ENCODE measurements at places on chromosomes 7 and 10.

GRCh38 chr7:302054-302992 is 12.4 kb downstream of the FOXL3 start:
- DNase-seq: no peak

DNA sequence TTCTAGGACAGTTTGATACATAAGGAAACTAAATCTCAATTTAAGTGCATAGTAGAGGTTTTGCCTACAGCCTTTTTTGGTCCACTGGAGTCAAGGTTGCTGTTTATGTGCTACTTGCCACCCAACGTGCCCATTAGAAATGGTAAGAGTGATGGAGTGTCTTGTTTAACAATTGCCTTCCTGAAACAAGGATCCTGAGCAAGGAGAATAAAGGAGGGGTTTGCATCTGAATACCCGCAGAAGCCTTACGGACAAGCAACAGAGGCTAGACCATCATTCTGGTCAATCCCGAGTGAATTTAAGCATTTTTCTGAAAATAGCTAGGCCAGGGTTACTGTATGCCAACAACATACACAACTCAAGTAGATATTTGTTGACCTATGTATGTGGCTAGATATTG is 63.6 kb downstream of the MARCHF5 start:
- no peak for DNase-seq

DNA sequence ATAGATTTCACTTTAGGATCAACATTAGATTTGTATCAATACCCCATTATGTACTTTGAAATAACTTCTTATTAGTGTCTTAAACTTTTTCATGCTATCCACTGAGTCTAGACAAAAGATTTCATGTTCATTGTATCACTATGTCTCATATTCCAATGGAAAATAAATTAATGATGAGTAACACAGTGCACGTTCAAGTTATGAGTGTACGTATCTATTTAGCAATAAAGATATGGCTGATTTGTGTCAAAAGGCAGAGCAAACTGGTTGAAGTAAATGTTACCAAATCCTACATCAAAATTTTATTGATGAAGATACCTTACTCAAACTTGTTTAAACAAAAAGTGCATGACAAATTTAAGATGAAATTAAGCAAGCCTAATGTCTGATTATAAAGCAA is 102.4 kb downstream of the SEMA3E start:
- DNase-seq: no peak

DNA sequence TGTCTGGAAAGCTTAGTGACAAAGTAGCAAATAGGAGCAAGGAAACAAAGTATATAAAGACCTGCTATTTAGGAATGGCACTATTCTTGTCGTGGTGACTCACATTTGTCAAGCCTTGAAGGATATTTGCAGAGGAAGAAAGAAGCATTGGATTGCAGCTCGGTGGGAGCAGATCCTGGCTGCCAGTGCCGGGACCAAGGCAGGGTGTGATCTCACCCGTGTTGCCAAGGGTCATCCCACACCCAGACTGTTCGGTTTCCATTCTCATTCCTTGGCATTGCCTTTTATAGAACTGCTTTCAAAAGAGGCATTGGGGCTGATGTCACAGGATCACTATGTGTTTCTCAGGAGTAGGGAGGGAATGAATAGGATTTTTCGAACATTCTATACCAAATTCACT is 176.2 kb downstream of the GALNT17 start:
- DNase-seq: no peak

GRCh38 chr7:77651575-77652162 is 44.6 kb upstream of the RSBN1L start:
- DNase-seq: no peak

GRCh38 chr7:113292105-113292504 is 173.8 kb upstream of the SMIM30 start:
- no peak for DNase-seq

GRCh38 chr10:24207341-24207740 is 1.6 kb upstream of the KIAA1217 start:
- no peak for DNase-seq

GRCh38 chr10:78305311-78305710 is 271.6 kb downstream of the RPS24 start:
- DNase-seq: no peak

- DNase-seq: no peak
Observed at GRCh38 chr10:98295401-98295811, 27.4 kb upstream of the LOXL4 start.

GRCh38 chr10:132835848-132836233 is 49.9 kb upstream of the NKX6-2 start:
- no peak for DNase-seq

DNA sequence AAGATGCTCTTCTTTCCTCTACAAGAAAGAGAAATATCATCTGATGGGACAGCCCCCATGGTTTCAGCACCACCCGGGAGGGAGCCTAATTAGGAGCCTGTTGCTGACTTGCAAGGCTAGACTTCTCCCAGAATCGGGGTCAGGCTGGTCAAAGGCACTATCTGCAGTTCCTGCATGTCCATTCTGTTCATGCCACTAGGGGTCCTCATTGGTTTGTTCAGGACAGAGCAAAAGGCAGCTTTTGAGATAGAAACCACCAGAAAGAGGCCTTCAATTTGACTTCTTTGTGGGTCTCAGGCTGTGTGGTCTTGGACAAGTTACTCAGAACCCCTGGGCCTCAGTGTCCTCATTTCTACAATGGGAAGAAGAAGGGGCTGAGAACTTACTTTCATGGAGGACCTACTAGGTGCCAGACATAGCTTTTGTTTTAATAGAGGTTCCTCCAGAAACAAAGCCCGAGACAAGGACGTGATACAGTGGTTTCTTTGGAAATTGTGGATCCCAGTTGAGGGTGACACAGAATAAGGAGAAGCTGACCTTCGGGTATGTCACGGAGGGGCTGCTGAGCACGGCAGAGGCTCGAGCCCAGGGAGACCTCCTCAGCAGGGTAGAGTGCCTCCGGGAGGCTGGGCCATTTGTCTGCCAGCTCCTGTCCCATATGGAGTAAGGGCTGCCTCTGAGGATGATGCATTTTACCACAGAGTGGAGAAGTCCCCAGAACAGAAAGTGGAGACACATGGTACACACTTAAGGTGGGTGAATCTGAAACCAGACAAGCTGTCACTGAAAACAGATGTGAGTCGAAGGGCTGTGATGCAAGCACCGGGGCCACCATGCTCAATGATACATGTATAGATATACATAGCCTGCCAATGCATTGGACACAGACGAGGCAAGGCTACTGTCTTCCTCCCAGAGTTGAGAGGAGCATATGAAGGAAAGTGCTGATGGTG is 33.1 kb upstream of the NEUROD6 start:
- DNase-seq: no peak

DNA sequence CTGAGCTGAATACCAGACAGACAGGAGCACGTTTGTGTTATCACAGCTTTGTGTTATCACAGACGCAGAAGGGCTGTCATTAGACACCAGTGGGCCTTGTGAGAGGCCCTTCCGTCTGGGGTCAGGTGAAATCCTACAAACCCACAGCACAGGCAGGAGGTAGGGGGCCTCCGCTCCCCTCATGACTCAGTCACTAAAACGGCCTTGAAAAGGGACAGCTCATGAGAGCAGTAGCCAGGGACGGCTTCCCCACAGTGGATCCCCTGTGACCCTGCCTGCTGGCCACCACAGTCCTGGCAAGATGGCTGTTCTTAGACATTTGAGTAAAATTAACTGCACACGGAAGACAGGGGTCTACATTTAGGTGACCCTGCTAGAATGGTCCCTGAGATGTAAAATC is 215.8 kb upstream of the PPP2R2D start:
- DNase-seq: no peak

GRCh38 chr7:137393570-137393969 is 50.0 kb upstream of the PTN start:
- DNase-seq: no peak

GRCh38 chr10:97612386-97612785 is 20.9 kb downstream of the MORN4 start:
- DNase-seq: no peak

GRCh38 chr7:85947767-85948166 is 695.9 kb upstream of the GRM3 start:
- no peak for DNase-seq

DNA sequence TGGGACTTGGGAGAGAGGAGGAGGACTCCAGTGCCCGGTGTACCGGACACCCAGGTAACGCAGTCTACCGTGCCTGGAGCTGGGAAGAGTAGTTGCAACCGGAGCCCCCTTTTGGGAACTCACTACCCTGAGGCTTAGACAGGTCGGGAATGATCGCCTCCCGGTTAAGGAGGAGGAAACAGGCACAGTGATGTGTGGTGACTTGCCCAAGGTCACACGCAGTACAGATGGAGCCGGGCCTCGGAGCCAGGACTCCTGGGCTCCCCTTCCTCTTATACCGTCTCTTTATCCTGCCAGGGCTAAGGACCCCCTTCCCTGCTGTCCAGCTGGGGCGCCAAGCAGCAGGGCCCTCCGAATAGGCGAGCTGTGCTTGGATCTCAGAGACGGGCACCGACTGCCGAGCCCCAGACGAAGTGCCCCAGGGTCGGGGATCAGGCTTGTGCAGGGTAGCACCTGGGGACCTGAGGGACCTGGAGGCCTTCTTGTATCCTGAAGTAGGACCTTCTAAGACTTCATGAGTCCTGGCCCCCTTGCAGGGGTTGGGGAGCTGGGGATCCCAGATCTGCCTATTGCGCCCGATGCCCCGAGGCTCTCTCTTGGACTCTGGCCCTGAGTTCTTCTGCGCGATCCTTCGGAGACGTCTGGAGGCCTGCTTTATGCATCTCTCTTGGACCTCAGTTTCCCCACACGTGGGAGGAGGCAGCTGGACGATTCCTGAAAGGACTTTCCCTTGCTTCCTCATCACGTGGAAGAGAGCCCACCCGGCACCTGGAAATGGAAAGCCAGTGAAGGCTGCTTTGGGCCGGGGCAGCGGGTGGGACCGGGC is 767 bp upstream of the CYP26A1 start:
- no peak for DNase-seq

DNA sequence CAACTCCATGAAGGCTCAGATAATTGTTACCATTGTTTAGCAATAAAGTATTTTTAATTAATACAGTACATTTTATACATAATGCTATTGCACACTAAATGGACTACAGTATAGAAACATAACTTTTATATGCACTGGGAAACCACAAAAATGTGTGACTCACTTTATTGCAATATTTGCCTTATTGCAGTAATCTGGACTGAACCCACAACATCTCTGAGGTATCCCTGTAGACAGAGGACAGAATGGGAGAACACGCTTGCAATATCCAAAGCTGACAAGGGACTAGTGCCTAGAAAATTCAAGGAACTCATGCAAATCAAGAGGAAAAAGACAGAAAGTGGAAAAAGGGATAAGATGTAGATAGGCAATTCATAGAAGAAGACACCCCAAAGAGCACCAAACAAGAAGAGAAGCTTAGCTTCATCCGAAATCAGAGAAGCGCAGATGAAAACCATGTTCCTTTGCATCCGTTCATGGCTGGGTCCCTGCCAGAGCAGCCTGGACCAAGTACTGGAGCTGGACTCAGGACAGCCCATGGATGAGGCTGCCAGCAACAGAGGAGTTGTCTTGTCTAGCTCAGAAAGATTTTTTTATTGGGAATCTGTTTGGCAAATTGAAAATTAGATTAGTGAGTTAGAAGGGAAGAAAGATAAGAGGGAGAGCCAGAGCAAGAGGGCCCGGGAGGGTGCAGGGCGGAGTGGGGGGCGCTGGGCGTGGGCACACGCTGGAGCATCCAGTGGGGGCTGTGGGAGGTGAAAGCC is 16.0 kb upstream of the GALNTL5 start:
- no peak for DNase-seq

DNA sequence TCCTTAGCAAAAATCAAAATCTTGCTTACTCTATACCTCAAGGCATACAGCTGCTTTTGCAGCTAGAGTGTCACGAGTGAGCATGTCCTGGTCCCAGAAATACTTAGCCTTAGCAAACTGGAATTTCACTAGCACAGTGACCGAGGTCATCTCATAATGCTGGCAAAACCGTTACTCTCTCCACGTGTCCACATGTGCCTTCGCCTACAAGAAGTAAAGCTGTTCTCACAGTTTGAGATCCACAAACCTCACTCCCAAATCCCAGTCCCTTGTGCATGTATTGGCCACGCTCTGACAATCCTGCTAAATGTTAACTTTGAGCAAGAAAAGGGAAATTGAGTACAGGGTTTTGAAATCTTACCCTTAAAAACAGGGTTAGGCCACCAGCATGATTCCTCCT is 111.0 kb upstream of the PLXDC2 start:
- no peak for DNase-seq

DNA sequence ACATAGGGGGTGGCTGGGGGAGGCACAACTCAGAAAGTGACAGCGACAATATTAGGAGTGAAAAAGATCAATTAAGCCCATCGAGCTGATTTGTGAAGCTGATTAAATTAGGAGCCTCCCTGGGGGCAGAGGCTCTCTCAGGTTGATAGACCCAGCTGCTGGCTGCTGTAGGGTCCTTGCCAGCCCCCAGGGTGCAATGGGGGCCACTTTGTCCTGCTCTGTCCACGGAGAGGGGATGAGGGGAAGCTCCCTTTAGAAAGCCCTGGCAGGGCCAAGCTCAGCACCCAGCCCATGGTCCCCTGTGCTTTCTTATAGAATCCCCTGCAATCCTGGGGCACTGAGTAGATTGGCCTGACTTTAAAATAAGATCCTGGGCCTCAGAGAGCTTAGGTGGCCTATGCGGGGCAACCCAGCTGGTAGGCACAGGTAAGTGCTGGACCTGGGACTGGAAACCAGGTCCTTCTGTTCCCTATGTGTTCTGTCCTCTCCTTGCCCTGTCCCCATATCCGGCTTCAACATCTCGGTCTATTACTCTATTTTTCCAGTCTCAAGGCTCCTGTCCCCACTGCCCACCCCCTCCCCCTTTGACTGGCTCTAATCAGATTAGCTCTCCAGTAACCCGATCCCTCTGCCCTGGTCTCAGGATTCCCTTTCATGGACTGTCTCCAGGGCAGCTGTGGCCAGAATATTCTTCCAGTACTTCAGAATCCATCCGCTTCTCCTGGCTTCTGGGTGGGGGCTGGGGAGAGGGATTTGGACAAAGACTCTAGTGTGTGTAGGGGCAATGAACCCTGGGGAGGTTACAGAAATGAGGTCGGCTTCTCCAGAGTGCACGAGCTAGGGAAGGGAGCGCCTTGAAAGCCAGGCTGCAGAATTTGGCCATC is 259.6 kb downstream of the RPS24 start:
- no peak for DNase-seq

DNA sequence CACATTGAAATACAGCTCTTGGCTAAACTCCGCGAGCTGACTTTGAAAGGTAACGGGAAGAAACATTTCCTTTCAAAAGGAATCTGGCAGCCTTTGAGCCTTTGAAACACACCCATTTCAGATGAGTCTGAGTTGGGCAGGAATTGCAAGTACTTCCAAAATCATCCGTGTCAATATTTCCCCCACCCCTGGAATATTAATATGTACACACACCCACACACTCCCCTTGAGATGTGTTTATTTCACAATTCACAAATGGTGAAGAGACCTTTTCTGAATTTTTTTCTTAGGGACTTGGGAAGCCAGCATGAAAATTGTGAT is 438.7 kb upstream of the NRP1 start:
- DNase-seq: no peak

DNA sequence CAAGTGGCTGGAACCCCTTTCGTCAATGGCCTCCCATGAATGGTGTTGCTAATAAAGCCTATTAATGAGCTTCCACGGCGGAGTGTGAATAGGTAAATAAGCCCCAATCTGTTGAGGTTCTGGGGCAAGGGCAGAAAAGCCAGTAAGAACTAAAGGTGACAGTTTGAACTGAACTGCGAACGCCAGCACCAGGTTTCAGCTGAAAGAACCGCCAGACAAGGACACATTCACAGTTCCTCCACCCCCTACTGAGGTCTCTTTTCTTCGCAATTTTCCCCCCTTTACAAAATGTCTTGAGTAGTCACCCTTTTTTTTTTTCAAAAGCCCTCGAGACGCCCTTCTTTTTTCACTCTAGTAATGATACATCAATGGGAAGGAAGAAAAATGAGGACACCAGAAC is 2.4 kb upstream of the FGFR2 start:
- DNase-seq: no peak

GRCh38 chr7:46318276-46318675 is 397.2 kb upstream of the IGFBP3 start:
- DNase-seq: no peak
